Ascending aorta (tissue), 2 donors: ENCODE measurements at places on chromosomes 16 and 17. TPM values are rescaled to one million over a fixed set of nuclear protein-coding genes. Genes with fewer than 3 reads are reported as not detected.
A peak's percentile ranks its signal among the peaks of the same experiment; 100 is the strongest.

The RNU2-1 gene
- not detected for total RNA-seq

The ECI1 gene
- 10.9 TPM for total RNA-seq

- H3K36me3 ChIP-seq: no peaks in the 10 kb centered on the region
- no peaks in the 10 kb centered on the region for H3K27me3 ChIP-seq
- no peaks in the 10 kb centered on the region for H3K4me1 ChIP-seq
- H3K27ac ChIP-seq: no peak overlapping the region
These were observed 320.9 kb upstream of the CDH5 start for GRCh38 chr16:66045626-66046025.

GRCh38 chr17:2975469-2975958 lies 87.9 kb downstream of the OR1D5 start:
- no peak overlapping the region for H3K27ac ChIP-seq
- no peak for DNase-seq
- no peaks in the 10 kb centered on the region for H3K27me3 ChIP-seq
- no peaks in the 10 kb centered on the region for H3K36me3 ChIP-seq

DNA sequence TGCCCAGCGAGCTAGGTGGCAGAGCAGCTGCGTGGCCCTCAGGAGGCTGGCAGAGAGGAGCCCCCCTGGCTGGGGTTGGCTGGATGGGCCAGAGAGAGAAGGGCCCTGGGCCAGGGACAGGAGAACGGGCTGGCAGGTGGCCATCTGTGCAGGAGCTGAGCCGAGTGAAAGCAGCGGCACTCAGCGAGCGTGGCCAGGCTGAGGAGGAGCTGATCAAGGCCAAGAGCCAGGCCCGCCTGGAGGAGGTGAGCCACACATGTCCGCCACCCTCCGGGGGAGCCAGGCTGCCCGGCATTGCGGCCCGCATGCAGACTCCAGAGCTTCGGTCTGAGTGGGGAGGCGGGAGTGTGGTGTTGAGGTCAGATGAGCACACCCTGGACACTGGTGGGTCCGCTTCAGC lies 2.1 kb upstream of the RAC3 start:
- peaks cover 8% of the 10 kb centered on the region for H3K27me3 ChIP-seq
- H3K27ac ChIP-seq: no peak overlapping the region
- H3K4me3 ChIP-seq: no peak overlapping the region

The KRTAP2-1 gene
- total RNA-seq: not detected

- H3K27ac ChIP-seq: no peak overlapping the region
- H3K4me1 ChIP-seq: no peaks in the 10 kb centered on the region
- no peak for DNase-seq
- no peaks in the 10 kb centered on the region for H3K36me3 ChIP-seq
- no peaks in the 10 kb centered on the region for H3K27me3 ChIP-seq
- H3K4me3 ChIP-seq: no peak overlapping the region
These were observed 27.9 kb downstream of the RPRML start for GRCh38 chr17:46950997-46951621.

- H3K27me3 ChIP-seq: peaks cover 7% of the 10 kb centered on the region
- no peak overlapping the region for H3K27ac ChIP-seq
- no peak for DNase-seq
- no peak overlapping the region for H3K4me3 ChIP-seq
- H3K4me1 ChIP-seq: no peaks in the 10 kb centered on the region
These were observed 4.4 kb downstream of the SOX9 start for GRCh38 chr17:72125226-72125651.

The INCA1 gene
- not detected for total RNA-seq

- peak; percentile 92 for DNase-seq
- H3K27me3 ChIP-seq: no peaks in the 10 kb centered on the region
- peak overlapping the region; percentile 86 for H3K27ac ChIP-seq
- peak overlapping the region; percentile 16 for H3K4me3 ChIP-seq
- H3K4me1 ChIP-seq: peaks cover 2% of the 10 kb centered on the region
- H3K36me3 ChIP-seq: no peaks in the 10 kb centered on the region
These were observed 16.9 kb upstream of the GLIS2 start for GRCh38 chr16:4298761-4299522.

DNA sequence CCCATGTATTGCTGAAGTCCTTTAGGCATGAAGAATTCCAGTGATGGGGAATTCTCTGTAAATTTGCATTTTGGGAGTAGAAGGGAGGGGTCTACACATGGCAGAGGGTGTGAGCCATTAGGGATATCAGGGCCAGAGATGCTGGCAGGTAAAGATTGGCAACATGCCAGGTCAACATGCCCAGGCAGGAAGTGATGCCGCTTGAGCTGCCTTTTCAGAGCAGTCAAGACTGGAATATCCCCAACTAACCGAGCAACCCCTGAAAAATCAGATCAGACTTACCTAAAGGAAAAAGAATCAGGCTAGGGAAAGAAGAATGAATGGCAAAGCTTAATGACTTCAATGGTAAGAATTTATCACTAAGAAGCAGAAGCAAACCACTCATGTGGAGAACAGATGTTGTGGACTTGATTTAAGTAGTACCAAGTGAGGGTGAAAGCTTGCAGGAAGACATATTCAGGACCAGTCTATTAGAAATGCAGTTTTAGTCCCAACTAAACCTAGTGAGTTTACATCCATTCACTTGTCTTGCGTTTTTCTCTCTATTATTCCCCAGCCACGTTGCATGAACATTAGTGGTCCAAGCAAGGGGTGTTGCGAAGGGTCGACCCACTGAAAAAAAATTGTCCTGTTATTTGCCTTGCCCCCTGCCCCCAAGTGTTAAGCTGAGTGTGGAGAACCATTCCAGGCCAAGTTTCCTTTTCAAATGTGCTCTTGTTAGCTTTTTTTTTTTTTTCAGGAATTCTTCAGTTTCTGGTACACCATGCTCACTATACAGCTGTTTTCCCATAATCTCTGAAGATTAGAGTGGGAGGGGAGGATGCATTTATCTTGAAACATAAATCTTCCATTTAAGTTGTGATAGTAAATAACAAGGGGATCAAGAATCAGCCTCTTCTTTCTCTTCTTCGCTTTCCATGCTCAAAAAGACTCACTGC lies 105.2 kb downstream of the ABCA8 start:
- H3K27ac ChIP-seq: no peak overlapping the region
- no peaks in the 10 kb centered on the region for H3K36me3 ChIP-seq
- no peaks in the 10 kb centered on the region for H3K27me3 ChIP-seq
- DNase-seq: no peak
- no peaks in the 10 kb centered on the region for H3K4me1 ChIP-seq

The KCNAB3 gene
- not detected for total RNA-seq

The GALR2 gene
- total RNA-seq: 2.3 TPM

DNA sequence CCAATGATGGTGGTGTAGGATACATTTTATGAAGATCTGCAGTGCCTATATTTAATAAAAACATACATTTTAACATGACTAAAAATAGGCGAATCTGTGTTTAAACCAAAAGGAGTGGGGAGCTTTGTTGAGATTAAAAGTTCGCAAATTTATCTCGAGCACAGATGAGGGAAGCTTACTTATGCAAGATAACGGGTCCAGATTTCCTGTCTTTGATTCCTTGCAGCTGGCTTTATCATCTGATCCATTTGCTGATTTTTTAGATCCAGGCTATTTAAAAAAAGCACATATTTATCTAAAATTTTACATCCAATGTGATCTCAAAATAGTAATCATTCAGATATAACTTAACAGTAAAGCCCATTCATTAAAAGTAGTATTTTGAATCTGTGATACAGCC lies 57.0 kb upstream of the INTS2 start:
- no peak overlapping the region for H3K27ac ChIP-seq
- H3K4me1 ChIP-seq: no peaks in the 10 kb centered on the region
- H3K27me3 ChIP-seq: no peaks in the 10 kb centered on the region
- peaks cover 44% of the 10 kb centered on the region for H3K36me3 ChIP-seq
- no peak for DNase-seq

DNA sequence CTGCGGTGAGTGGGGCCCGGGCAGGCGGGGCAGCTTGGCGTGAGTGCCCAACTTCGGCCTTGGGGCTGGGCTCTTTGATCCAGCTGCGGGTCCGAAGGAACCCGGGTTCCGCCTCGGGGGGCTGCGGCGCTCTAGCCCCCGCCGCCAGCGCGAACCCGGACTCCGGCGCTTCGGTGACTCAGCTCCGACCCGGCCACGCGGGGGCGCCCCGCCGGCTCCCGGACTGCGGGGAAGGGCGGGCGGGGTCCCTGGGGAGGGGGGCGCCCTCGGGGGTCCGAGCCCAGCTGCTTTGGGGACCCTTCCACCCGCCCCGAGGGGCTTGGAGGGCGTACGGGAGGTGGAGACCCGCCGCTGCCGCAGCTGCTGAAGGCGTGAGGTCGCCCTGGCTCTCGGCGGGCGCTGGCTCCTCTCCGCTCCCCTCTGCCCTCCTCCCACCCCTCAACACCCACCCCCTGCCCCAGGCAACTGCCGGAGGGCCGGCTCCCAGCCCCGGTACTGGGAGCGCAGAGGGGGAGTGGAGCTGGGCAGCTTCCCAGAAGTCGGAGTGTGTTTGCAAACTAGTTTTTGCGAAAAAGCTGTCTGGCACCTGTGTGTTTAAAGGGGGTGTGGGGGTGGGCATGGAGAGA lies 516 bp downstream of the CPNE2 start:
- H3K27me3 ChIP-seq: no peaks in the 10 kb centered on the region
- H3K36me3 ChIP-seq: no peaks in the 10 kb centered on the region
- peaks cover 19% of the 10 kb centered on the region for H3K4me1 ChIP-seq
- peak overlapping the region; percentile 85 for H3K27ac ChIP-seq
- peak overlapping the region; percentile 90 for H3K4me3 ChIP-seq

GRCh38 chr17:57995076-57995956 lies 7.3 kb upstream of the VEZF1 start:
- peak; percentile 23 for DNase-seq
- peaks cover 14% of the 10 kb centered on the region for H3K36me3 ChIP-seq
- no peak overlapping the region for H3K4me3 ChIP-seq
- peak overlapping the region; percentile 32 for H3K27ac ChIP-seq
- no peaks in the 10 kb centered on the region for H3K27me3 ChIP-seq
- H3K4me1 ChIP-seq: no peaks in the 10 kb centered on the region
